AG09309 (cell line): ENCODE measurements at places on chromosomes 16 and 17.

DNA sequence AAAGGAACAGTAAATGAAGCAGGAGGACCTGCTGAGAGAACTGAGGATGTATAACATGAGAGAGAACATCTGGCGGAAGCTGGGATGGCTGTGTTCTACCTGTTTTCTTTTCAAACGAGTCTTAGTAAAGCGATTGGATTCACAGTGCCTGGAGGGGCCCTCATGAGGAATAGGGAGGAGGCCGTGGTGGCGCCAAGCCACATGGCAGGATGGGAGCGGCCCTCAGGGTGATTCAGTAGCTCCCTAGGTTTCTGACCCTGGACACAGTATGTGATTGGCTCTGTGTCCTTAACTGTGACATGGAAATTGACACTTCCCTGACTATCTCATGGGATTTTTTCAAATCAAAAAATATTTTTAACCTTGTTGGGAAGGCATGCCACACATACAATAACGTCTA lies 32.1 kb downstream of the USP43 start:
- no peak for DNase-seq

DNA sequence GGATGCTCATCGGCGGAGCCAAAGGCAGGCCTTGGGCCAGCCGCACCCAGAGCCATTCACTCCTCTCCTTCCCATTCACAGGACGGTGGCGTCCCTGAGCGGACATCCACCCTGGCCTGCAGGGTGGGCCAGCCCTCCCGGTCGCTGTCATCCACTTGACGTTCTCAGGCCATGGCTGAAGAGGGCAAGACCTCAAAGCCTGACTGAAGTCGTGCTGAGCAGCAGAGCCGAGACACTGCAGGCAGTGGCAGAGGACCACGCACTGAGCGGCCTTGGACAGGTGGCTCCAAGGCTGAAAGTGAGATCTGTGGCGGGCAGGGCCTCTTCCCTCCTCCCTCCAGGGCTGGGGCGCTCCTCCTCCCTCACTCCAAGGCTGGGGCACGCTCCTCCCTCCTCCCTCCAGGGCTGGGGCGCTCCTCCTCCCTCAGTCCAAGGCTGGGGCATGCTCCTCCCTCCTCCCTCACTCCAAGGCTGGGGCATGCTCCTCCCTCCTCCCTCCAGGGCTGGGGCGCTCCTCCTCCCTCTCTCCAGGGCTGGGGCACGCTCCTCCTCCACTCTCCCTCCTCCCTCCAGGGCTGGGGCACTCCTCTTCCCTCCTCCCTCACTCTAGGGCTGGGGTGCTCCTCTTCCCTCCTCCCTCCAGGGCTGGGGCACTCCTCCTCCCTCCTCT lies 24.1 kb downstream of the GNPTG start:
- no peak for DNase-seq

DNA sequence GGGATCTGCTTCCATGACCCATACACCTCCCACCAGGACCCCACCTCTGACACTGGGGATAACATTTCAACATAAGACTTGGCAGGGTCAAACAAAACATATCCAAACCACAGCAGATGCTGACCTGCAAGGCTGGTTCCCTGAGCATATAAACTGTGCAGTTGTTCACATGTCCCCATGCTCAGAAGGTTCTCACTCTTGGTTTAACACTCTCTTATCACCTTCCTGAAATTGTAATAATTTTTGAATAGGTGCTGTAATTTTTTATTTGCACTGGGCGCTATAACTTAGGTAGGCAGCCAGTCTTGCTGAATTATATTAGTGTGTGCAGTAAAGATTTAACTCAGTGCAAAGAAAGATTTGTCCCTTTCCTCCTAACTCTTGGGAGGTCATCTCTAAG lies 824.8 kb upstream of the SOX9 start:
- DNase-seq: no peak

- DNase-seq: no peak
These were observed 40.7 kb downstream of the RGS9 start for GRCh38 chr17:65177901-65178300.

GRCh38 chr16:25501530-25502255 lies 190.1 kb upstream of the HS3ST4 start:
- no peak for DNase-seq

- DNase-seq: peak; percentile 40
These were observed 42.4 kb downstream of the RAI1 start for GRCh38 chr17:17723354-17724261.

DNA sequence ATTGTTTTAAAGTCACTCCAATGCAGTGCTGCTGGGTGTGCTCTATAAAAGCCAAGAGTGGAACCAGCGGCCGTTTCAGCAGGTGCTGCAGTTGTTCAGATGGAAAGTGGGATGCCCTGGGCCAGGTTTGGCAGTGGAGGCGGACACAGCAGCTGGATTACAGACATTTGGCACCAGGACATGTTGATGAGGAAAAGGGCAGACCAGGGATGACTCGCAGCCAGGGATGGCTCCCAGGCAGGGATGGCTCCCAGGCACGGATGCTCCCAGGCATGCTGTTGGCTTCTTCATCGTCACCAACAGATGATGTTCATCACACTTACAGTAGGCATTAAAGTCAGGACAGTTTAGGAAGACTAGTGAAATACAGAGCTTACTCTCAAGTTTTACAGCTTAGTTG lies 10.0 kb downstream of the GAN start:
- no peak for DNase-seq

DNA sequence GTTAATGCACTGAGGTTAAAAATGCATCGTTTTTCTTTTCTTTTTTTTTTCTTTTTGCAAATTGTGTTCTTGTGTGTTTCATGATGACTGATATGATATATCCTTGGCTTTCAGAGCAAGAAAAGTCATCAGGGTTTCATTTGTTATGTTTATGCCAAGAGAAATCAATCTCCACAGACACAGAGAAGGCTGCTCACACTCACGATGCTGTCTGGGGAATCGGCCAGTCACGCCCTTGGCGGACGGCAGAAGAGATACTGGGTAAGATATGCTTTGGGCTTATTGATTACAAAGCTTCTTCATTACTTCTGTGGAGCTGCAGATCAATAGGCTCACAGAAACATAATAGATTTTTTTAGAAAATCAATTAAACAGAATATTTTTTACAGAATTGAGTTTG lies 42.2 kb upstream of the TNRC6C start:
- DNase-seq: no peak

- DNase-seq: no peak
These were observed 791 bp upstream of the SUPT4H1 start for GRCh38 chr17:58352596-58353388.

GRCh38 chr16:63497408-63497807 lies 1461.2 kb upstream of the CDH8 start:
- no peak for DNase-seq

GRCh38 chr17:49003557-49004511 lies 6.6 kb downstream of the IGF2BP1 start:
- no peak for DNase-seq

DNA sequence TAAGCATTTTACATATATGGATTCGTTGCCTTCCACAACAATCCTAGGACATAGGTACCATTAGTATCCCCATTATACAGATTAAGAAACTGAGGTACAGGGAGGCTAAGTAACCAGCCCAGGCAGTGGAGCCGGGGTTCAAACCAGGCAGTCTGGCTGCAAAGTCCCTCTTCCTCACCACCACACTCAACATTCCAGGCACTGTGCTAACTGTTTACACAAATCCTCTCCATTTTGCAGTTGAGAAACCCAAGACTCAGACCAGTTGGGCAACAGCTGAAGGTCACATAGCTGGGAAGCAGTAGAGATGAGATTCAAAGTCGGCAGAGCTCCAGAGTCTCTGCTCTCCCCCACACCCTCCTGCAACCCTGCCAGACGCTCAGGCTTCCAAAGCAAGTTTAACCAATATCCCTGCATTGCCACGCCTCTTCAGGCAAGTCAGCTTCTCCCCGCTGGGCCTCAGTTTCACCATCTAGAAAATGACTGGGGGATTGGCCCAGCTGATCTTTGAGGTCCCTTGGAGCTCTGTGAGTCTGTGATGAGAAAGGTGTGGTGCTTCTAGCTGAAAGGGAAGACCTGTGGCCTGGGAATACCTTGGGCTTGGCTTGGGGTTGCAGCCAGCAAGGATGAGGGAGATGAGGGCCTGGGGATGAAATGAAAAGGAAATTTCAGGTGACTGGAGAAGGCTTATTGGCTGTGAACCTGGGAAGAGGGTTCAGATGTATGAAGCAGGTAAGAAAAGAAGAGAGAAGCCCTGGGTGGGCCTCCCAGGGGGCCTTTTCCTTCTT lies 14.0 kb downstream of the CCR7 start:
- DNase-seq: peak; percentile 100

- no peak for DNase-seq
These were observed 47.6 kb downstream of the ABAT start for GRCh38 chr16:8722025-8722348.

GRCh38 chr17:67546578-67547527 lies 169.8 kb downstream of the PITPNC1 start:
- peak; percentile 7 for DNase-seq

- DNase-seq: no peak
These were observed 55.0 kb downstream of the STX8 start for GRCh38 chr17:9520649-9521048.

DNA sequence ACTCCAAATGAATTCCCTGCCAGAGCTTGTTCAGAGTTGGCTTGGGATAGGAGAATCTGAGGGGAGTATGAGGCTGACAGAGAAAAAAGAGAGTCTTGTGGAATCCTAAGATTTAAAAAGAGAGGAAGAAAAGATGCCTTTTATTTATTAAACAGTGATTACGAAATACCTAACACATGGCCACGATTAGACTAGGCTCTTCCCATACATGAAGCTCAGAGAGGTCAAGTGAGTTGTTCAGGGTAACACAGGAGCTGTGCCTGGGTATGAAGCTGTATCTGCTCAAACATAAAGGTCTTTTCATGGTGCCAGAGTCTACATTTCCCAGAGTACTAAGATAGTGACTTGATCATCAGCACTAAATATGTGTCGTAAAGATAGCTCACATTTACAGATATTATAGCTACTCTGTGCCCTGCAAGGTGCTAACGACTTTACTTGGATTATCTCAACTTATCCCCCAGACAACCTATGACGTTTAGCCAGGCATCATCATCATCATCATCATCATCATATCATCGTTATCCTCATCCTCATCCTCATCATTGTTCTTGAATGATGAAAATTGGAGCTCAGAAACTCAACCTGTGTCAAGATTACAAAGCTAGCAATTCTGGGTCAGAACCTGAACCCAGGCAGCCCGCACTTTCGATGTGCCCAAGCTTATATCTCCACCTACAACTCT lies 500.8 kb downstream of the NPIPA7 start:
- DNase-seq: no peak

DNA sequence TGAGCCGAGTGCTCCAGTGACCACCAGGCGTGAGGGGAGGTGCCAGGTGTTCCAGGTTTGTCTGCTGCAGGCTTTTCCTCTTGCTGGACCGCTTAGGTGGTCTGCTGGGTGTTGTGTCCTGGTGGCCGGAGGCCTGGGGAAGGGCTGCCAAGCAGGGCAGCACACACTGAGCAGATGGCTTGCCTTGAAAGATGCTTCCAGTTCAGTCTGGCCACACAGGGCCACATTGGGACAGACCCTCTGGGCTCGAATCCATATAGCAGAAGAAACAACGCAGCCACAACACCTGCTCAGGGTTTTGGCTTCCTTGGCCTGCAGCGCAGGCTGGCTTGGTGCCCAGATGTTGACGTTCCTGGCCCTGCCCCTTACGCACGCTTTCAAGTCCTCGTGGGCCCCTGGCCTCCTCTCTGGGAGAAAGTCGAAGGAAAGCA lies 24.8 kb downstream of the GINS2 start:
- DNase-seq: no peak

DNA sequence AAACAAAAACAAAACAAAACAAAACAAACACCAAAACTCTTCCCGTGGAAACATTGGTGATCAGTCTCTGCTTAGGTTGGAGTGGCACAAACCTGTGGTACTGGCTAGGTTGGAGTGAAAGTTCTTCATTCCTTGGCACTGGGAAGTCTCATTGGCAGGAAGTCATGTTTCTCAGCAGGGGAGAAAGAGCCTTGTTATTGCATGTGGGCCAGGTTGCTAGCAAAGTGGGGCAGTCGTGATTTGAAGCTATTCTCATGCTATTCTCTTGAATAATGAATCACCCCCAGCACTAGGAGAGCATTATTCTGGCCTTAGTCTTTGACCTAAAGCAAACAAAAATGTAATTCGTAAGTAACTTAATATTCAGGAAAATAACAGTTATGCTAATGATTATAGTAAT lies 24.3 kb upstream of the B4GALNT2 start:
- DNase-seq: no peak

DNA sequence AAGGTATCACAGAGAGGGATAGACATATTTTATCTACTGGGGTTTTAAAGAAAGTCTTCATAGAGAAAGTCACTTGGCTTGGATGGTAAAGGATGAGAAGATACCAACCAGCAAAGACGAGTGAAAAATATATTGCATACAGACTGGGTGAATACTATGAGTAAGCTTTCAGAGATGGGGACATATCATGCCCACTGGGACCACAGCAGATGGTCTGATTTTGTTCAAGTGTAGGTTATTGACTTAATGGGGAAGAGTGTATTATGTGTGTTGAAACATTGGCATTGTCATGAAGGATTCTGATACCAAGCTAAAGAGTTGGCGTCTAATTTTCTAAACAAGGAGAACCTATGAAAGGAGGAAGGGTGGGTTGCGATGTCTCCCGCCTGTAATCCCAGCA lies 13.8 kb upstream of the MMD start:
- DNase-seq: no peak

GRCh38 chr17:18323007-18323406 lies 7.9 kb downstream of the SMCR8 start:
- no peak for DNase-seq

- peak; percentile 8 for DNase-seq
These were observed 88.2 kb upstream of the HAS3 start for GRCh38 chr16:69017036-69017783.

GRCh38 chr16:24164416-24164815 lies 91.7 kb upstream of the CACNG3 start:
- no peak for DNase-seq

DNA sequence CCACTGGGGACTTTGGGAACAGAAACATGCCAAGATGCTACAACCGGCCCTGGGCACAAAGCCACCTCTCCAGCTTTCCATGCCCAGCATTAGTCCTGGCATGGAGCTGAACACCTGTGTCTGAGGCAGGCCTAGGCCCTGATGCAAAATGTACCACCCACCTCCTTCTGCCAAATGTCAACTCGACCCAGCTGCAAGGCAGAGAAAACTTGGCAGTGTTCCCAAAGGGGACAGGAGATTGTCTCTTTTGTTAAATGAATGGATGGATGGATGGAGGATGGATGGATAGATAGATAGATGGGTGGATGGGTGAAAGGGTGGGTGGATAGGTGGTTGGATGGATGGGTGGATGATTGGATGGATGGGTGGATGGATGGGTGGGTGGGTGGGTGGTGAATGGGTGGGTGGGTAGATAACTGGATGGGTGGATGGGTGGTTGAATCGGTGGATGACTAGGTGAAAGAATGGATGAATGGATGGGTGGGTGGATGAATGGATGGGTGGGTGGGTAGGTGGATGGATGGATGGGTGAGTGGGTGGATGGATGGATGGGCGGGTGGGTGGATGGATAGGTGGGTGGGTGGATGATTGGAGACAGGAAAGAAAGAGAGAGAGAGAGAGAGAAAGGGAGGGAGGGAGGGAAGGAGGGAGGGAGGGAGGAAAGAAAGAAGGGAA lies 73.4 kb upstream of the TNRC6C start:
- DNase-seq: no peak

- no peak for DNase-seq
These were observed 1.2 kb upstream of the TCAP start for GRCh38 chr17:39663688-39664580.
